Motor neuron (in vitro differentiated cells): ENCODE measurements at places on chromosomes 12 and 14. TPM values are rescaled to one million over a fixed set of nuclear protein-coding genes. Genes with fewer than 3 reads are reported as not detected.

Gene CSRP2
- total RNA-seq = 7.0 and 7.1 TPM in 2 replicates

Gene FGF6
- not detected in 2 replicates for total RNA-seq

DNA sequence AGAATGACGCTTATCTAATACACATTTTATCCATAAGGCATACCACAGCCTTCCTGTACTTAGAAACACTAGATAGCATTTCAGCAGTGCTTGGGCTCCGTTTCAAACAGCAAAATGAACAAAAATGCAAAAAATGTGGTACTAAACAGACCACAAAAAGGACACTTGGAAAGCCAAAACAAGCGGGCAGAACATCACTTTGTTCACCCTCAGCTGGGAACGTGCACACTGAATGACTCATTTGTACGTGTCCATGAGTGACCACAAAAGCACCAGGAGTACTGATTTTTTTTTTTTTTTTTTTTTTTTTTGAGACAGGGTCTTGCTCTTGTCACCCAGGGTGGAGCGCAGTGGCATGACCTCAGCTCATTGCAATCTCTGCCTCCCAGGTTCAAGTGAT, 8.9 kb upstream of the FOXN3 start:
- peak; percentile 9 for ATAC-seq

- ATAC-seq = peak; percentile 84
These were observed 11.8 kb upstream of the ENDOU start for GRCh38 chr12:47736877-47737676.

DNA sequence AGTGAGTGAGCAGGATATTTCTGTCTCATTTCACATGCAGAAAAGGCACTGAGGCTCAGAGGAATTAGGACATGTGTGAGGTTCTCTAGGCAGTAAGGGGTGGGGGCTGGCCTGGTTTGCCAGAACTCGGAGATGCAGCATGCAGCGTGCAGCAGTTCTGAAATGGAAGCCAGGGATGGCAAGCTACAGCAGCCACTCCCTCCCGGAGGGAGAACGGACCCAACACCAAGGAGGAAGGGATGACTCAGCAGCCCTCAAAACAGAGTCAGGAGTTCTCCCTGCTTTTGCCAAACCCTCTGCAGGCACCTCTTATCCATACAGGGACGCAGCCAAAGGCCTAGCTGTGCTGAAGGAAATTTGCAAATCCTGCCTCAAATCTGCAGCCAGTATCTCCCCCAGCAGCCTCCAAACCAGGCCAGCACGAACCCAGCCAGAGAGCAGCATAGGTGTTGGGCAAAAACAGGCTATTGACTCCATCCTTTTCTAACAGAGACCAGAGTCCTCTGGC, 10.3 kb upstream of the SERPINA3 start:
- ATAC-seq = peak; percentile 83

Gene LAG3
- total RNA-seq = 0.73 and 1.1 TPM in 2 replicates

GRCh38 chr12:131724534-131724933, 13.6 kb downstream of the SFSWAP start:
- no peak for ATAC-seq

- ATAC-seq = peak; percentile 89
These were observed at the start of gene SLC6A15 for GRCh38 chr12:84912198-84913128. Gene SLC6A15 (minus strand): TSS chr12:84912799. CDS start chr12:84892120, 20,679 bp downstream.

DNA sequence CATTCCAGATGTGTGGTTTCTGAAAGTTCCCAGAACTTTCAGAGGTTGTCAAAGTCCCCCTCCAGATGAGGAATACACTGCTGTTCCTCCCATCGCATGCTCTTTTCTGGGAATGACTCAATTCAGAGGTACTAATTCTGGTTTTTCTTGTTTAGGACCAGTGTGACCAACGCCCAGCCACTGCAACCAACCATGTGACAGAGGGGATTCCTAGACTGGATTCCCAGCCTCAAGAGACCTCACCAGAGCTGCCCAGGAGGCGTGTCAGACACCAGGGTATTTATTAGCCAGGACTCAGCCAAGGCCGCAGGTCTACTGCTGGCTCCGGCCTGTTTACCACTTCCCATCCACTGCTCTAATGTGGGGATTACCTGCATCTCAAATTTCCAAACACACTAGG, 24.2 kb downstream of the TRAFD1 start:
- no peak for ATAC-seq

DNA sequence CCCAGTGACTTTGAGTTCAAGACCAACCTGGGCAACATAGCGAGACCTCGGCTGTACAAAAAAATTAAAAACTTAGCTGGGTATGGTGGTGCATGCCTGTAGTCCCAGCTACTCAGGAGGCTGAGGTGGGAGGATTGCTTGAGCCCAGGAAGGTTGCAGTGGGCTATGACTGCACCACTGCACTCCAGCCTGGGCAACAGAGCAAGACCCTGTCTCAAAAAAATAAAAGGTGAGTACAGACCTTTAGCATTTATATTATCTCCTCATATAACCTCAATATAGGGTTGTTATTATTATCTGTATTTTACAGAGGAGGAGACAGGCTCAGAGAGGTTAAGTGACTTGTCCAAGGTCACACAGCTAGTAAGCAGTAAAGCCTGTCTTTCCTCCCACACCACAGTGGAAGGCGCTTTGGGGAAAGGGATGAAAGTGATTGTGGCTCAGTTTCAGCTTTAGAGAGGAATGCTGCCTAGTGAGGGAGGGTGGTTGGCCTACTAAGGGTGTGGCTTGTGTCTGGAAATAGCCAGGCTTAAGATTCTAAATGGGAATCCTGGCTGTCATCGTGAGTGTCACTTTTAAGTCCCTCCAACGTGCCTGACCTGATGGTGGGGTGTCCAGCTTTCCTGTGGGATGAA, 7.2 kb downstream of the TPCN1 start:
- no peak for ATAC-seq

Gene KRT78
- 1.5 TPM in 1 of 2 replicates, not detected in the other for total RNA-seq

- no peak for ATAC-seq
These were observed 243.0 kb upstream of the PDE3A start for GRCh38 chr12:20125276-20125798.

Gene LUM
- 0.10 TPM in 1 of 2 replicates, not detected in the other for total RNA-seq

- ATAC-seq = peak; percentile 24
These were observed 27.6 kb downstream of the SAMD4A start for GRCh38 chr14:54594537-54594936.

DNA sequence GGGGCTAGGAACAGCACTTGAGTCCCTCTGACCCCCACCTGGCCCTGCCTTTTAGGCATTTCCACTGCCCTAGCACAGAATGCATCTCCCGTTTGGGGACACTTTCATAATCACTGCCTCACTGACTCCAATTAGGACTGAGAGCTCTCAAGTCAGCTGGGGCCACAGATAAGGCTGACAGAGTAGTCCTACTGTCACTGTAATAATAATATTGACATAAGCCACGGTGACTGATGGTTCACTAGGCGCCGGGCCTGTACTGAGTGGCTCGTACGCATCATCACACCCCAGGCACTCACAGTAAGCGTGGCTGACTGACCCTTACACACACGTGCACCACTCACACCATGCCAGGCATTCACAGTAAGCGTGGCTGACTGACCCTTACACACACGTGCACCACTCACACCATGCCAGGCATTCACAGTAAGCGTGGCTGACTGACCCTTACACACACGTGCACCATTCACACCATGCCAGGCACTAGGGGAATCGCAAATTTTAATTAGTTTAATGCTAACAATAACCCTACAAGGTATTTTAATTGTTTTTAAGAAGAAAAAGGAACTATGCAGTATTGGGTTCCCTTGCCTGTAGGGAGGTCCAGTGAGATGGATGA, 87.7 kb downstream of the CHGA start:
- ATAC-seq = peak; percentile 26

- ATAC-seq = no peak
These were observed 9.0 kb upstream of the PCNX1 start for GRCh38 chr14:70898111-70898745.

Gene ZNF384
- 34.5 and 40.1 TPM in 2 replicates for total RNA-seq

GRCh38 chr14:49923442-49923841, 30.6 kb downstream of the ARF6 start:
- ATAC-seq = no peak

- ATAC-seq = no peak
These were observed 8.3 kb downstream of the IKZF4 start for GRCh38 chr12:56029166-56029519.

GRCh38 chr12:131829791-131830334, 1.7 kb downstream of the MMP17 start:
- peak; percentile 2 for ATAC-seq
